Suppressor macrophage (primary cell): ENCODE measurements at places on chromosomes 7 and 10.

GRCh38 chr10:113932854-113933253 lies 78.4 kb downstream of the NHLRC2 start:
- DNase-seq, result no peak

DNA sequence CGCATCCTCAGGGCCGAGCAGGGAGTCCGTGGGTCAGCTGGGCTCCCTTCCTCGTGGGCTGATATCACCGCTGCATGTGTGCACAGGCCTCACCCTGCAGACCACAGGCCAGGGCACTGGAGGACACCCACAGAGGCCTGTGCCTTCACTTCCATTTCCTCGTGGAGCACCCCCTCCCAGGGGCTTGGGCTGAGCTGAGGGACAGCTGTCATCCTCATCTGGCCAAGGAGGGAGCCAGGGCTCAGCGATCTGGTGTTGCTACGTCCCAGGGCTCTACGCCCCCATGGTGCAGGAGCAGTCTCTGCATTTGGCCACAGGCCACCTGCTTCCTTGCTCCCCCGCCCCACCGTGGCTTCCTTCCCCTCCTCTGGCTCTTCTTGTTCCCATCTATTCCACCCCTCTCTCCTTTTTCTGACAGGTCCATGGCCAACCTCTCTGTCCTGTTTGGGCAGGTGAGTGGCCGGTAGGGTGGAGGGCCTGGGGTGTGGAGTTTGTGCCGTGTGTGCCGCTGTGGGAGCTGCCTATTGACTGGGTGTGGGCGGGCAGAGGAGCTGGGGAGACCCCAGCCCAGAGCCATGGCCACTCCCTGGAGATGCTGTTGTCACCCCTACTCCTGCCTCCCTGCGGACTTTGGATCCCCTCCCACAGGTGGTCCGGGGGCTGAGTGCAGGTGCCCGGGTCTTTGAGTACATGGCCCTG lies 8.3 kb upstream of the ASIC3 start:
- peak; percentile 73 for DNase-seq

GRCh38 chr10:112951359-112952281 lies 1.6 kb downstream of the TCF7L2 start:
- DNase-seq, result peak; percentile 85

GRCh38 chr10:133131734-133132472 lies 28.1 kb upstream of the KNDC1 start:
- no peak for DNase-seq

DNA sequence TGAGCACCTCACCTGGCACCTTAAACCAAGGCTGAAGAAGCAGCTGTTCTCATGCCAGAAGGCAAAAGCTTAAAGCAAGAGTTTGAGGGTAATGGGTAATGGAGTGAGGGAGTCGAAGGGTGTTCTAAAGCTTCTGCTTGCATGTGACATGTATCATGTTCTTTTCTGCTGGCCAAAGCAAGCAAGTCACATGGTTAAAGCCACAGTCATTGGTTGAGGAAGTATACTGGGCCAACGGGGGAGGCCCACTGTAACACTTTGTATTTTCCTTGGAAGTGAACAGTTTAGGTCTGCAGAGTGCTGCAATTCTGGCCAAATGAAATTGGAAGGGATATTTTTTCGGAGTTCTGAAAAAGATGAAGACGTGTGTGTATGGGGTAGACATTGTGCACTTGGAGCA lies 75.7 kb downstream of the REEP3 start:
- peak; percentile 37 for DNase-seq

GRCh38 chr7:96322847-96323461 lies 1.1 kb upstream of the SLC25A13 start:
- DNase-seq, result no peak

GRCh38 chr10:7767209-7767608 lies 20.6 kb downstream of the KIN start:
- DNase-seq, result no peak

DNA sequence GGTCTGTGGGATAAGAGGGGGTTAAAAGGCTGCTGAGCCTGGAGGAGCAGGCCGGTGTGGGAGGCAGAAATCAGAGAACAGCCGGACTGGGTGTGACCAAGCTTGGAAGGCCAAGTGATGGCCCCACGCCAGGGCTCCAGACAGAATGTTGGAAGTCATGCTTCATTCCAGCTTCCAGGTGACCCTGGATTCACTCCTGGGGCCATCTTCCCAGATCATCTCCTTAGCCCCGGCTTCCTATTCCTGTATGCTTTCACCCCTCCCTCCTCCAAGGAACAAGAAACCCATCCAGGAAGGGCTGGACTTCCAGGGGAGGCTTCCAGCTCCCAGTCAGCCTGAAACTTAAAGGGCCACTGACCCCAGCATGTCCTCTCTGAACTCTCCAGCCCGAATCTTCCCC lies 1.0 kb downstream of the INMT start:
- no peak for DNase-seq

DNA sequence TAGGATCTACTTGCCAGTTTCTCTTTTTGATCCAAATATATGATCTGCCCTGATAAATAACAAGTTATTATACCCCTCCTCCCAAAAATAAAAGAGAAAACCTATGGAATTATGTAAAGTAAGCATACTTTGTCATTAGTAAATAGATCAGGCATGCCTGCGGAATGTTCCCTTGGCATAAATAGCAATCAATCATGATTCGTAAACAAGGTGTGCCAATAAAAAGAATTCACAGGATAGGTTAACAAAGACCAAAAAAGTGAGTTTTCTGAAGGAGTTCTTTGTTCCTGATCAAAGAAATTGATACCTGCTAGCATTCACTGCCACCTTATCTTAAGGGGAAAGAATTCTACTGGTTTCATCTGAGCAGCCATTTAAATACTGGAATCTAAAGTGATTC lies 11.9 kb downstream of the ITGB1 start:
- no peak for DNase-seq

GRCh38 chr10:77177589-77177988 lies 460.0 kb downstream of the KCNMA1 start:
- DNase-seq, result no peak

DNA sequence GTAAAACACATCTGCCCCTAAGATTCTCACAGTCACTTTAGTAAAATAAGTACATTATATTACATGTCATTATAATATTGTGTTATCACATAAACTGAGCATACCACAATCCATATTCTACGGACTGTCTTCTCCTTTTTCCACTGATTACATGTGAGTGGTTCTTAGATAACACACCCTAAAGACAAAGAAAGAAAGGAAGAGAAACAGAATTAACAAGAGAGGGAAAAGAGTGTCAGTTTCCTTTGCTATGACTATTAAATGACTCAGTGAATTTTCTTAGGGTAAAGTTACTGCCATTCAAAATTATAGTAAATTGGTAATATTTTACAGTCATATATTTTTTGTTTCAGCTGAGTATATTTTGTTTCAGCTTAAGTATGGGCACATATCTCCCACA lies 268.3 kb downstream of the TWIST1 start:
- DNase-seq, result no peak

- no peak for DNase-seq
Observed at GRCh38 chr10:124998624-124999291, 56.8 kb downstream of the ZRANB1 start.

- no peak for DNase-seq
Observed at GRCh38 chr10:124703778-124704427, 40.3 kb downstream of the FAM53B start.

DNA sequence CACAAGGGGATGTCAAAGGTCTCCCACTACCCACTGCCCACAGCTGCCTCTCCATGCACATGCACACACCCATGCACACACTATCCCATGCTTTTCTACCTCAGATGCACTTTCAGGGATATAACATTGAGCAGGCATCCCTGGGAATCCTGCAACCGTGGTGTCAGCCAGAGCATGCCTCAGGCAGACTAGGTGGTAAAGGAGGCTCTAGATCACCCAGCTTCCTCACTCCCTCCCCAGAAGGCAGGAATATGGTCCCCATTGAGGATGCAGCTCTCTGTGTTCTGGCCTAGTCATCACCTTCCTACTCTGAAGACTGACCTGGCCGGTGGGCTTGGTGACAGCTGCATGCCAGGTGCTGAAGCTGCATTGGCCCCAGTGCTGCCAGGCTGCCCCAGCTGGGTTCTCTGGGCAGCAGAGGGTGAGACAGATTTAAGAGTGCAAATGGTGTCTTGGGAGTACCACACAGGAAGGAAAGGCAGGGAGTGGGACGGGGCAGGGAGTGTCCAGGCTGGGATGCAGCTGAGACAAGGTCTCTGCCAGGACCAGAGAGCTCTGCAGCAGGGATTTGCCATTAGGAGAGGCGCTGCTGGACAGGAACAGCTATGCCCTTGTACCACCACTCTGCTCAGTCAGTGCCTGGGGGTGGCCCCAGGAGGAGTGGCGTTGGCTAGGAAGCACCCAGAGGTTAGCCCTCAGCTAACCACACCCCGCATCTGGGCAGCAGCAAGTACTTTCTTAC lies 53.4 kb upstream of the GDF10 start:
- no peak for DNase-seq

DNA sequence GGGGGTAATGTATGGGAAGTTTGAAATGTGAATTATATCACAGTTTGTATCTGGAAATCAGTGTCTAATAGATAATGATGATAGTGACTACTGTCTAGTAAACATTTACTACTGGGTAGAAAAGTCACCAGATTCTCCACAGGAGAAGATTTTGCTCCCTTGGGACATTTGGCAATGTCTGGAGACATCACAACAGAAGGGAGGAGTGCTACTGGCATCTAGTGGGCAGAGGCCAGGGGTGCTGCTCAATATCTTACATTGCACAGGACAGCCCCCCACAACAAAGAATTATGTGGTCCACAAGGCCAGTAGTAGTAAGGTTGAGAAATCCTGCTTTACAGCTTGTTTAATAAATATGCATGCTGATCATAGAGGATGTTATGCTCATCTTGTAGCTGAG lies 92.3 kb upstream of the PRPS1L1 start:
- no peak for DNase-seq

DNA sequence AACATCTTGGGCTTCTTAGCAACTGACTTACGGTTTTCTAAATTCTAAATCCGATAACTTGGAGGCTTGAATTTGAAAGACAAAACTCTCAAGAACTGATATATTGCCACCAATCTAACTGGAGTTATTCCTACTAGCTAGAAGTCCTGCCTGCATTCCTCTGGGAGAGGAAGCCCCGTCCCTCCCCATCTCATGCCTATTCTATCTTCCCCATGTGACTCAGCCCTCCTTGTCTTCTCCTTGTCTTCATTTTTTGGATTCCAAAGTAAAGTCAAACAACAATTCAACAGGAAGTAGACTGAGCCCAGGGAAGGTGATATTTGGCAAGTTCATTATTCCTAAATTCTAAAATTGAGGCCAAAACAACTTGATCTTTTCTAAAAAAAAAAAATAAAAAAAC lies 587.7 kb downstream of the KCNMA1 start:
- DNase-seq, result no peak

DNA sequence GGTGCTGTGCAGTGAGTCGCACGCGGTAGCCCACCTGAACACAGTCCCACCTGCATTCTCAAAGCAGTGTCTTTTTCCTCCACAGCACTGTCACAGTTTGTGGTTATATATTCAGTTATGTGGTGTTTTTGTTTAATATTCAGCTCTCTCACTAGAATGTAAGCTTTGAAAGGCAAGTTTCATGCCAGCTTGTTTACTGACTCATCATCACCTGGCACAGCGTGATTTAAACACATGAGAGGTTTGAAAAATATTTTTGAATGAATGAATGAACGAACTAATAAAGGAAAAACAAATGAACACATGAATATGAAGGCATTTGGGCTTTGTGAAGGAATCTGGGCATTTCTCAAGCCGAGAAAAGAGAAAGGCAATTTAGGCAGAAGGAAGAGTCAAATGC lies 51.9 kb upstream of the TM9SF3 start:
- DNase-seq, result no peak

- DNase-seq, result no peak
Observed at GRCh38 chr7:37027104-37027503, 302.8 kb upstream of the AOAH start.

DNA sequence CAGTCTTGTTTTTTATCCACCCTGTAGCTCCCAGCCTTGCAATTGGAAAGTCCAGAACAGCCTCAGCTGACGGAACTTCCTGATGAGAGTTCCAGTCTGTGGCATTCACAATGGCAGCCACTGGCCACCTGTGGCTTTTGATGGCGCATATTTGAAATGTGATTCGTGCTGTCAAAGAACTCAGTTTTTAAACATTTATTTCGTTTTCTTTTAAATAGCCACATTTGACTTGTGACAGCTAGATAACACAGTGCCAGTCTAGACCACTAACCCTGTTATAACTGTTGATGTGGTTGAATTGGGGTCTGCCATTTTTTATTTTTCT lies 97.3 kb downstream of the INPP5A start:
- DNase-seq, result no peak

DNA sequence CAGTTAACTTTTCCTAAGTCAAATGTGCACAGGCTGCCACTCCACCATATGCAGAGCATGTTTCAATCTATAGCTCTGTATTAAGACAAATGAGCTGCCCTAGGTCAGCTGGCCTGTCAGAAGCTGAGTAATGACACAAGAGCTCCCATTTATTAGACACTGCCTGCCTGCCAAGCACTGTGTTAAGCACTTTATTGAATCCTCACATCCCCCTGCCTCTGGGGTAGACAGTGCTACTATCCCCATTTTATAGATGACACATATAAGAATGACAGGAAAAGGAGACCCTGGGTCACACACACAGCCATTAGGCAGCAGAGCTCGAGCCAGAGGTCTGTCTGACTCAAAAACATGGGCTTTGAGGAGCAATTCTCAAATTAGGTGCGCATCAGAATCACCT lies 179.8 kb upstream of the PDE1C start:
- no peak for DNase-seq

GRCh38 chr10:103666087-103666761 lies 172.7 kb downstream of the NEURL1 start:
- DNase-seq, result peak; percentile 68

DNA sequence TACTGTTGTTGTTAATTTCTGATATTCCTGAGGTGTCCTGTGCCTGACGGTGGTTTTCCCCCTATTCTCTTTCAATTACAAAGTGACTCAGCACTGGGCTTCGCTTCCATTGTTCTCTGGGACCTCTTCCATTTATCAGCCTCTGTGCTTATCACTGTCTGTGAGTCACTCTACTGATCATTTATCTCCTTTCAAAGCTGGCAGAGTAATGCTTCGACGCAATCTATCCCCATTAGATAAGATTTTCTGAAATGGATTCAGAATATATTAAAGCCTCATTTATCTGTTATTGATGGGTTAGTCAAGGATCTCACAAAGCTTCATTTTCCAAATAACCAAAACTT lies 679.2 kb downstream of the SDK1 start:
- no peak for DNase-seq

DNA sequence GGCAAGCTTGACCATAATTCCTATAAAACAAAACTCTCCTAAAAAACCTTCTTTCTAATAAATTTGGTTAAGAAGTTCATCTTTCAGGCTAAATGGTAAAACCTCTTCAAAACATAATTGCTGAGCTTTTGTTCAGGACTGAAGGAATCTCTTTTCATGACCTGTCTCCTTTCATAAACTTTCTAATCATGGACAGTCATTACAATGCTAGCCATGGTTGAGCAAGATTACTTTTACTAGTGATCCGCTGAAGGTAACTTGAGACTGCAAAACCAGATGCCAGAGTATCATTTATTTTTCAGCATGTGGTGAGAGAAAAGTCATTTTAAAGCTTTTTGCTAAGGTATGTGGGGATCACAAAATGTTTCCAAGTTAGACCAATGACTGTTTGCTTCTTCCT lies 186.4 kb upstream of the RHOBTB1 start:
- no peak for DNase-seq

- DNase-seq, result no peak
Observed at GRCh38 chr10:48317321-48317990, 11.0 kb downstream of the MAPK8 start.

GRCh38 chr7:142174441-142174840 lies 62.9 kb downstream of the MGAM2 start:
- no peak for DNase-seq
